CD8-positive, alpha-beta memory T cell (primary cell): ENCODE measurements at places on chromosomes 1 and 21.
A peak's percentile ranks its signal among the peaks of the same experiment; 100 is the strongest.

DNA sequence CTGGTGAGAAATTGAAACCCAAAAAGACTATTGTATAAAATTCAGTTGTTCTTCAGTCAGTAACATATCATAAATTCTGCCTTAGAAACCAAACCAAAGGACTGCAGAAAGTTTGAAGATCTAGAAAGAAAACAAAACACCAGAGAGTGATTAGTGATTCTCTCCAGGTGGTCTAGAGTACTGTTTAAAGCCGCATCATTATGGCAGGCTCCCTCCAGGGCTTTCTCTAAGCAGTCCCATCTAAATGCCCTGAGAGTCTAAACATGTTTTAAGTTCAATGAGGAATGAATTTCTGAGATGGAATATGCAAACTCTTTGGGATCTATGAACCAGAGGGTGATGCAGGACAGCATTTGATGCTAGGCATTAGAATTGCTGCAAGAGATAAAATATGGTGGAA is 100.9 kb upstream of the ST6GALNAC5 start:
- DNase-seq: no peak

GRCh38 chr1:51736702-51737101 is 119.8 kb downstream of the OSBPL9 start:
- no peak for DNase-seq

- no peak for DNase-seq
Measured at GRCh38 chr1:6960291-6960811, 175.1 kb downstream of the CAMTA1 start.

GRCh38 chr1:28577738-28578536 is 14.1 kb upstream of the RAB42 start:
- no peak for DNase-seq

DNA sequence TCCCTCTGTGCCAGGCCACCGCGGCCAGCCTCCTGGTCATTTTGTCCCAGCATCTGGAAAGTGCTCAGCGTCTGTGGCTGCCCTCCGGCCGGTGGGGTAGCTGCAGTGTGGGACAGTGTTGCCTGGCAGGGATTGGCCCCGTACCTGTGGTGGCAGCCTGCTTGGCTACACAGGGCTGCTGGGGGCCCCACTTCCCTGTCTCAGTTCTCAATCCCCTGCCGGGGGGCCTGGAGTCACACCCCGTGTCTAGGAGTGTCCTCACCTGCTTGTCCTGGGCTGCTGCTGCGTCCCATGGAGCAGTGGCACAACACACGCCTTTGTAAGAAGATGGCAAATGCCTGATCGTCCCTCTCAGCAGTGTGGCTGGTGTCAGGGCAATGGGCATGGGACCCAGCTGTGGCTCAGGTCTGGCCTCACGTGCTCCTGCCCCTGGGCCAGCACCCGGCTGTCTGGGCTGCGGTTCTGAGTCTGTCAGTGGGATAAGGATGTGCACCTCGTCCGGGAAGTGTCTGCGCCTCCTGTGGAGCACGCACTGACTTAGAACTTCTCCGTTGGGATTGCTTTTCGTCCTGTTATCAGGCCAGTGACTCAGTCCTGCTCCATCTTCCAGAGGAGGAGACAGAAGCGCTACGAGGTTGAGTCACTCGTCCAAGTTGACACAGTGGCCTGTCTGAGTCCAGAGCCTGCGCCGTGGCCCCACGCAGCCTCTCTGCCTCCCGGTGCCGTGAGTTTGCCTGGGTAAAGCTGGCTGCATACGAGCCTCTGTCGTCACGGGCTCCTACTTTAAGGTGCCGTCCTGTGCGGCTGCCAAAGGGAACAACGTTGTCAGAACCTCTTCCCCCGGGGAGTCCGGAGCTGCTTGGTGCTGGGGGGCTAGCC is 41.0 kb downstream of the CRYAA start:
- DNase-seq: no peak

DNA sequence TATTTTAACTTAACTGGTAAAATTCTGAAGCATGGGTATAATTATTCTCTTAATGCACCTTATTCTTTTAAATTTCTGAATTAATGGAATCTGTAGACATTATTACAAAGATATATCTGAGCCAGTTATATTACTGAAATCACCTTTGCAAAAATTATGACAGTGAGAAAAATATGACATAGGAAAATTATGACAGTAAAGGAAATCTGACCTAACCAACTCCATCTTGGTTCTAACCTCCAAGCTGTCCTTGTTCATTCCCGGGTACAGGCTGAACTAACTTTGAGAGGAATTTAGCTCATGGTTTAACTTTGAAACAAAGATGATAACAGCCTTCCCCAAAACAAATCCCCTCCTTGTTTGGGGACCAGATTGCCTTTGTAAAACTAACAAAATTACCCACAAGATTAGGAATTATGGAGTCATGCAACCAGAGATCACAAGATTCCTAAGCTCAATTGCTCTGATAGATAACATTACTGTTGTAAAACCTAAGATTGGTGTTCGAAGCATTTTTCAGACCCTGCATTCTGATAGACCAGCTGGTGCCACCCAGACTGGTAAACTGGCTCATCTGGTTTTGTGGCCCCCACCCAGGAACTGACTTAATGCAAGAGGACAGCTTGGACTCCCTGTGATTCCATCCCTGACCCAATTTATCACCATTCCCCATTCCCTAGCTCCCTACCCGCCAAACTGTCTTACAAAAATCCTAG is 9.4 kb upstream of the CD55 start:
- DNase-seq: no peak

- DNase-seq: no peak
Measured at GRCh38 chr1:160474392-160475242, 48.4 kb downstream of the SLAMF6 start.

GRCh38 chr21:43916076-43916475 is 51.1 kb downstream of the AGPAT3 start:
- DNase-seq: no peak

GRCh38 chr1:95048317-95048716 is 24.4 kb downstream of the ALG14 start:
- DNase-seq: no peak

GRCh38 chr1:25858906-25859789 is at the start of gene AUNIP:
AUNIP (minus strand) TSS chr1:25859457; CDS start chr1:25859357, 100 bp downstream.
- peak; percentile 86 for DNase-seq

- no peak for DNase-seq
Measured at GRCh38 chr1:42777852-42778251, 6.9 kb upstream of the TMEM269 start.

DNA sequence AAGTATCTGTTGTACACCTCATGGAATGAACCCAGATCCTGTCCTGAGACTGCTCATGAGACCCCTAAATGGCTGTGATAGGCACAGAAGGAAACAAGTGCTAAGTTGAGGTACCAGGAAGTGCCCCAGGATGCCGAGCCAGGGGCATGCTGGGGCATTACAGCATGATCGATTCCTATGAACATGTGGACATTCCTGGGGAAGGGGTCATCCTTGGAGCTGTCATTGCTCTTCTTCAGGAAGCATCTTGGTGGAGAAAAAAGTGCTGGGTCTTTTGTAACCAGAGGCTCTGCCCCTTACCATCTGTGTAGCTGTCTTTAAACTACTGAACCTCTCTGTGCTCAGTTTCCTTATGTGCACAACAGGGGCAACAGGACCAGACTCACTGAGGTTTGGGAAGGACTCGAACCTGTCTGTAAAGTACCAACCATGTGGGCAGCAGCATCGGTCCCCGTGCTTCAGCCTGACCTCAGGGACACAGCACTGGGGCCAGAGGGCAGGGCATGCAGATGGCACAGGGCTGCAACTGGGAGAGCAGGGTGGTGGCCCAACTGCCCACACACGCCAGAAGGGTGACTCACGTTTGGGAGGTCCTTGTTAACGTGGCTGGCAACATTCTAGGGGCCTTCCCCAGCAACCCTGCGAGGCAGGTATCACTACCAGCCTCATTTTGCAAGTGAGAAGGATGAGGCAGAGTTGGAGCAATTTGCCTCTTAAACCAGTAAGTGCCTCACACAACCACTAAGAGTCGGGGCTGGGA is 142.3 kb upstream of the EDN2 start:
- no peak for DNase-seq

DNA sequence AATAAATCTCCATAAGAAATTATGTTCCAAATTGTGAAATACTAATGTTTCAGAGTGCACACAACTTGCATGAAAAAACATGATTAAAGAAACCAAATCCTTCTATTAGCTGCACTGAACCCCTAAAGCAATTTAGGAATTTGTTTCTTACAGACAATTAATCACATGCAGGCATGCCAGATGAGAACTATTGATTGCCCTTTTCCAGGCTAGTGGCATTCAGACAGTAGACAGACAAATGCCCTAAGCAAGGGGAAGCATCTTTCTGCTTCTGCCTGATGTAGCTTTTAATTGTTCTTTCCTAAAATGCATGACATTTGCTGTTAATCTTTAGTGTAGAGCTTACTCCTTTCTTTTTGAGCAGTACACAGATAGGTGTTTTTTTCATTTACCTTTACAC is 229.5 kb downstream of the DPYD start:
- no peak for DNase-seq

- no peak for DNase-seq
Measured at GRCh38 chr21:45623436-45623835, 20.1 kb upstream of the PCBP3 start.

- DNase-seq: no peak
Measured at GRCh38 chr1:67560580-67561255, 124.3 kb upstream of the GADD45A start.

- DNase-seq: no peak
Measured at GRCh38 chr1:116036255-116036654, 59.9 kb downstream of the SLC22A15 start.

- no peak for DNase-seq
Measured at GRCh38 chr21:31413698-31414097, 69.6 kb upstream of the TIAM1 start.

DNA sequence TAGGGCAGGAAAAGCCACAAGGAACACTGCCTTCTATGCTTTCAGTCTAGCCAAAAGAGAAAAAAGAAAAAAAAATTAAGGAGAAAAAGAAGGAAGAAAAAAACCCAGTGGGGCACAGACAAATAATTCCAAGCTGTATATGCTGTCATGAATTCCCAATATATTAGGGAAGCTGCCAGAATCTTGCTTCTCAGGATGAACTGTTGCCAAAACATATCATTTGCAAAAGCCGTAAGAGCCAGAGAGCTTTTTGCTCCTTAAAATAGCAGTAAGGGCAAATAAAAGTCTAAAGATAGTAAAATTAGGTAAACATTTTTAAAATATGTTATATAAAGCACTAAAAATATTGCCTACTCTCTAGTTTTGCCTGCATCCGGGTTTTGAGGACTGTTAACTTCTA is 52.1 kb downstream of the PGM1 start:
- DNase-seq: no peak
